Left renal pelvis (tissue), 4 donors: ENCODE measurements at places on chromosomes 7 and 10. TPM values are rescaled to one million over a fixed set of nuclear protein-coding genes. Genes with fewer than 3 reads are reported as not detected.

DNA sequence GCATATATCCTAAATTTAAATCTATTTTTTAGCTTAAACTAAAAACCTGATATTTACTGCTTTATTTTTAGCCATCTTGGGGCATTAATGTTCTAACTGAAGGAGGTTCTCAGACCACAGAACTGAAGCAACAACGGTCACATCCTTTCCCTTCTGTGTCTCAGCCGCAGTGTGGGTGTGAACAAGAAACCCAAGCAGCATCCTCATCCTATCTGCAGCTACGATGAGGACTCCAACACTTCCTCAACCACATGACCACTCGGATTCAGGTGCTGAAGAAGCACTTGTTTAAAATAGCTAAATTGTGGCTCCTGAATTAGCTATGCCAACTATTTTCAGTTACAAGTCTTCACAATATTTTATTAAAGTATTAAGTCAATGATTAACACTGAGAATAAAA, 5.3 kb downstream of the ESYT2 start:
- DNase-seq = no peak

- DNase-seq = no peak
Measured at GRCh38 chr10:32237644-32238345, 109.2 kb downstream of the EPC1 start.

GRCh38 chr7:50679218-50680007, 103.3 kb downstream of the GRB10 start:
- peak; percentile 16 for DNase-seq

- no peak for DNase-seq
Measured at GRCh38 chr10:101244321-101245050, 15.2 kb upstream of the LBX1 start.

GRCh38 chr7:139994356-139994755, 68.4 kb downstream of the PARP12 start:
- no peak for DNase-seq

DNA sequence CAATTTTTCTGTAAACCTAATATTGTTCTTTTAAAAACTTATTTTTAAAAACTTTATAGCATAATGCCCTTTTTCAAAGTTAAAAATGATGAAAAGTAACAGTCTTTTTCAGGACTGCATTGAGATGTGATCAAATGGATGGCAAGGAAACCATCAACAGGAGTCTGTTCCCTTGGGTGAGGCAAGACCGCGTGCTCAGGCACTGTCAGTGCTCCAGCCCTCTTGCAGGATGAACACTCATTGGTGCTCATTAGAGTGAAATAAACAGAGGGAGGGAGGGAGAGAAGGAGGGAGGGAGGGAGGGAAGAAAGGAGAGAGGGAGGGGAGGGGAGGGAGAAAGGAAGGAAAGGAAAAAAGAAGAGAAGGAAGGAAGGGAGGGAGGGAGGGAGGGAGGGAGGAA, 145.7 kb upstream of the CHST15 start:
- no peak for DNase-seq

DNA sequence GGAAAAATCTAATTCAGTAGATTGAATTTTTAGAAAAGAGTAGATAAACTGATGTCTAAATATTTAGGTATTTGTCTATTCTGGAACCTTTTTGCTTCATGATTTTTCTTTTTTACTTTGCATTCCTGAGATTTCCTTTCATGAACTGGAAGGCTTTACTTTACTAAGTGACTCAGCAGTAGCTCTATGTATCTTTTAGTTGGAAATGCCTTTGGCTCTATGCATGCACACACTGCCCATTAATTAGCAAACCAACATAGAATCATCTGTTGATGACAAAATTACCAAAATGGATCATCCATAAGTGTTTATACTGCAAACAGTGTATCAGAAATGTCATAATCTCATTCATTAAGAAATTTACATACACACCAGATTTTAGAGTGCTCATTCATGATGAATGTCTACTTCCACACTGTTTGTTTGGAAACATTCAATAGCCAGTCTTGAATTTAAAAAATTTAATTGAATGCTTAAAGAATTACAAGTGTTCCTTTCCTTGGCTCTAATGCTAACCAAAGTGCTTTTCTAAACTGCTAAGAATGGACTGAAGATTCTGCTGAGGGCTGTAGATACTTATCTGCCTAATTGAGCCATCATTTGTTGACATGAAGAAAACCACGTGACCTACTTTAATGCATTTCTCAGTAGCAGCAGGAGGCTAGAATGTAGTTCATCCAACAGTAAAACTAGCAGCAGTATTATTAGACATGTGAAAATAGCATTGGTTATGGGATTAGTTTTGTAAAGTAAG, 282.0 kb downstream of the ADK start:
- DNase-seq = no peak

DNA sequence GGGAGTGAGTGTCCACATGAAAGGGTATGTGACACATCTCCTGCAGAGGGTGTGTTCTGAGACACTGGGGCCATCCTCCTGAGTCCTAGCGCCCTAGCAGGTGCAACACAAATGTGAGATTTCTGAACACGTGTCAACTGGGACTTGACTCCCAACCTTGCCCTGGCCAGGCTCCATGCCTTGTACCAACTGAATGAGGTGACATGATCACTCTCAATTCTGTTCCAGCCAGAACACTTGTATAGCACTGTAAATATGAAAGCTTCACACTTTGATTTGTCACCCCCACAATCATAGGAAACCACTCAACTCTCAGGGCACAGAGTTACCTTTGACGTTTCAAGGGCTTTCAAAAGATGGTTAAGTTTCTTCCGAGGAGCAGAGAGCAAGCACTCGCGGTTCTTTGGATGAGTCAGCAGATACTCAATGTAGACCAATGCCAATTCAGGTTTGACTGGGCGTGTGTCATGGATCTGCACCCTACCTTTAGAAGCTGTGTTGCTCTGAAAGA, 48.6 kb downstream of the NCAPG2 start:
- DNase-seq = no peak

GRCh38 chr7:151590071-151590849, 70.6 kb upstream of the RHEB start:
- DNase-seq = no peak

DNA sequence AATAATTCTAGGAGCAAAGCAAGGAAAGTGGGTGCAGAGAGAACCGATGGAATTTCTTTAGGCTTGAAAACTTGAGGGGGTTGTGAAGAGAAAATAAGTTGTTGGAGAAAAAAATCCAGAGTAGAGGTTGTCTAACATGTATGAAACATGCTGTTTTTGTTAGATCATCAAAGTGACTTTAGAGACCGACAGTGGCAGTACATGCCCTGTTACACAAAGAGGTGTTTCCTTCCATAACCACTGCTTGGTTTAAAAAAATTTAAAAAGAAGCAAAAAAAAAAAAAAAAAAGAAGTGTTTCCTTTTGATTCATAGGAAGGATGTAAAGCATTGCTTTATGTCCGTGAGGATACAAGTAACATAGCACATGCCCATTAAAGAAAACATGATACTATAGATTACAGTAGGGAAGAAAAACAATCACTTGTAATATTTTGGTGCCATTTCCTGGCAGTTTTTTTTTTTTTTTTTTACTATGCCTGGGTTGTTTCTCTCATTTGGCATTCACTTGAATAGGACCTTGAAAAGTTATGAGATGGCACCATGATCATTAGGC, 6.1 kb downstream of the ENTPD1 start:
- DNase-seq = no peak

DNA sequence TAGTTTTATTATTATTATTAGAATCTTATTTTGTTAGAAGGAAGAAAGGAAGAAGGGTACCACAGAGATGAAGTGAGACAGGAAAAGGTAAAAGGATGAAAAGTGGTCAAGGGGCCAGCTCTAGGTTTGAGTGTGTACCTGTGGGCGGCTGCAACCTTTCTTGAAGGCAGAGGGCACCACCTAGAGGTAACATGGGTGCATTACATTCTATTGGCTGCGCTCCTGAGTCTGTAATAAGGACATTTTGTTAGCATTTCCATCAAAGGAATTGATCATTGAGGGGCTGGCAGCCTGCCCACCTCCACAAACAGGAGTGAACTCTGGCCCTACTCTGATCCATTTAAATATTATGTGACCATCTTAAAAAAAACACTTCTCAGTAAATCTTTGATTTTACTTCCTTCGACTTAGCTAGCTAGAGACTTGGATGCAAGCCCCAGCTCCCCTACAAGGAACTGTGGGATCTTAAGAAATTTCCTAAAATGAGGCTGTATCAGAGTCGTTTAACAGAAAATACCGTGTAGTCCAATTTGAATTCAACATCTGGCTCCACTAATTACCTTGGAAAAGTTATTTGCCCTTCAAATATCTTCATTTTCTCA, 610.4 kb downstream of the IPMK start:
- DNase-seq = peak; percentile 42

DNA sequence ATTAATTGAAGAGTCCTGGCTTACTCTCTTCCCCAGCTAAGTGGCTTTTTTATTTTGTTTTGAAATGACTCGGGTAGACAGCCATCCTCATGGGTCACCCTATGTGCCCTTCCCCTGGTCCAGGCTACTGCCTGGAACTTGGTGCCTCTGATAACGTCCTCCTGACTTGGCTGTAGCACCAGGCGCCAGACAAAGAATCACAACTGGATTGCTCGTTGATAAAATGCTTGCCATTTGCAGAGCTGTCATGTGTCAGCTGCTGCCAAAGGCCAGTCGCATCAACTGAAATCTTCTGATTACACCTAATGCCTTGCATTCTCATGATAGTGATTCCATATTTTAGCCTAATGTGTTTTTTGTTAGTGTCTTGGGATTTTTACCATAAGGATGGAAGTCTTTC, 27.4 kb upstream of the ABLIM1 start:
- no peak for DNase-seq

DNA sequence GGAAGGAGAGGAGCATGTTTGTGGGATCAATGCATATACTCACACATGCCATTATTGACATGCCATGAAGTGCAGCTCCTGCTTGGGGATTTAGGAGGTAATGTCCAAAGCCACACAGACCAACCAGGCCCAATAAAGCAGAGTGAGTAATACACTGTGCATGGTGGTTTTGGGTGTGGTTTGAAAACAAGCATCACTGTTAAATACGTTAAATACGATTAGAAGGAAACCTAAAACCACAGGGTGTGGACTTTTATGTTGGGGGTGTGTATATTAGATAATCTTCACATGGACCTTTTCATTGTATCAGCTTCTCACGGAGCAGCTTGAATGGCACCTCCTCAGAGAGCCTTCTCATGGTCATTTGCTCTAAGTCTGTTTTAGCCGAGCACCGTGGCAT, 10.4 kb upstream of the EIF3A start:
- no peak for DNase-seq

DNA sequence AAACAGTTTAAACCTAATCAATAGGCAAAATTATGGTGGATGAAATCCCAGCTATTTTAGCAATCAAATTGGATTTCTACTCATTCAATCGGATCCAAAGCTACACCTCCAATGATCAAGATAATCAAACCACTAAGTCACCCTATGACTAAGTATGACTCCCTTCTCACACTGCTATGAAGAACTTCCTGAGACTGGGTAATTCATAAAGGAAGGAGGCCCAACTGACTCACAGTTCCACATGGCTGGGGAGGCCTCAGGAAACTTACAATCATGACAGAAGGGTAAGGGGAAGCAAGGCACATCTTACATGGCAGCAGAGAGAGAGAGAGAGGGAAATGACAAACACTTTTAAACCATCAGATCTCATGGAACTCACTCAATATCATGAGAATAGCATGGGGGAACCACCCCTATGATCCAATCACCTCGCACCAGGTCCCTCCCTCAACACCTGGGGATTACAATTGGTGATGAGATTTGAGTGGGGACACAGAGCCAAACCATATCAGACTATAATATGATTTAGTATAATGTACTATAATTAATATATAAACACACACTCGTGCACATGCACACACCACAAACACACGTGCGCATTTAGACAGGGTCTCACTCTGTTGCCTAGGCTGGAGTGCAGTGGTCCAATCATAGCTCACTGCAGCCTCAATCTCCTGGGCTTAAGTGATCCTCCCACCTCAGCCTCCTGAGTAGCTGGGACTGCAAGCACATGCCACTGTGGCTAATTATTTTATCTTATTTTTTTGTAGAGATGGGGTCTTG, 213.6 kb upstream of the FOXK1 start:
- DNase-seq = no peak

DNA sequence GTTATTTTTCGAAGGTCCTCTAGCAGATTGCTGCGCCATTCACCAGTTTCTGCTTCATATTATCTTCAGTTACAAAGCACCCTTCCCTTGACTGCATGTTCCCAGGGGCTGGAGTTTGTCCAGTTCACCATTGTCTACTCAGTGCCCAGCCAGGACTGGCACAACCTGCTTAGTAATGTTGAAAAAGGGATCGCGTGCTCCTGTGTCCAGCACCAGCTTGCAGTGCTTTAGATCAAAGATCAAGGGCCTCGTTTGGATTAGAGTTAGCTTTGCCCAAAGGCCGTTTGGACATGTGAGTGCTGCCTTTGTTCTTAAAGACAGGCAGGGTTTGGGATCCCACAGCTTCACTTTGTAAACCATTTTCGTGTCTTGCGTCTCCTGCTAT, 867 bp downstream of the ATP6V0E2 start:
- DNase-seq = no peak

GRCh38 chr10:45419676-45420025, 45.6 kb downstream of the ALOX5 start:
- DNase-seq = no peak

DNA sequence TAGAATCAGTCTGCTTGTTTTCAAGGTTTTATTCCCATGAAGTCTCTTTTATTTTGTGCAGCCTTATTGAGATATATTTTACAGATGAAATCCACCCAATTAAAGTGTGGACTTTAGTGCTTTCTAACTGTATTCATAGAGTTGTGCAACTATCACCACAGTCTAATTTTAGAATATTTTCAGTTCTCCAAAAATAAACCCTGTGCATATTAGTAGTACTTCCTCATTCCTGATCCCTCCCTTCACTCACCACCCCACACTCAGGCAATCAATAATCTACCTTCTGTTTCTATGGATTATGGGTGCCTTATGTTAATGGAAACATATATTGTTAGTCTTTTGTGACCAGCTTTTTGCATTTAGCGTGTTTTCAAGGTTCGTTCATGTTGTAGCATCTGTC, 185.7 kb upstream of the TMEM72 start:
- DNase-seq = no peak

DNA sequence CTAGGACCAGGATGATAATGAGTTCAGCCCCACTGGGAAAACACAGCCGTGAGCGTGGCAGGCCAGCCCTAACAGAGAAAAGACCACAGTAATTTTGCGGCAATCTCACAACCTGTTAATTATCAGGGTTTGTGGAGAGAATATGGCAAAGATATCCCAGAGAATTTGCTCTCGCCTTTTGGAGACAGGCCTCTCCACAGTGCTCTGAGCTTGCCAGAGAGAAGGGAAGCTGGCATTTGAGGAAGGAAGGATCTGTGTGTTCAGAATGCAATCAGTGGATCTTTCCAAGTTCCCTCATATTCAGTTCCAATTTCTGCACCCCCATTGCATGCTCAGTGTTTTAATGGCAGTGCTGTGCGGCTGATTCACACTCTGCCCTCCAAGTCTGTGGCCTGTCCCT, 60.2 kb downstream of the PLPP4 start:
- DNase-seq = no peak

The CFAP46 gene
- polyA plus RNA-seq = 6.5 TPM

The NPSR1 gene
- polyA plus RNA-seq = 0.14 TPM

The MKX gene
- 10.2 TPM for polyA plus RNA-seq

The DENND10 gene
- polyA plus RNA-seq = 61.7 TPM

The FAM24B gene
- polyA plus RNA-seq = 3.9 TPM

The PRKCQ gene
- polyA plus RNA-seq = 16.4 TPM

The RBM20 gene
- 2.1 TPM for polyA plus RNA-seq

The USP6NL gene
- 30.5 TPM for polyA plus RNA-seq

The GPAM gene
- polyA plus RNA-seq = 16.8 TPM

The ZNF746 gene
- polyA plus RNA-seq = 14.2 TPM
